NCI-H146 (cell line): ENCODE measurements at places on chromosomes 12 and 14.

- DNase-seq: no peak
Observed at GRCh38 chr14:30585204-30585603, 26.2 kb downstream of the G2E3 start.

GRCh38 chr12:81208187-81208911, 130.5 kb downstream of the ACSS3 start:
- peak; percentile 76 for DNase-seq

- DNase-seq: no peak
Observed at GRCh38 chr12:172732-173161, 41.2 kb downstream of the SLC6A12 start.

DNA sequence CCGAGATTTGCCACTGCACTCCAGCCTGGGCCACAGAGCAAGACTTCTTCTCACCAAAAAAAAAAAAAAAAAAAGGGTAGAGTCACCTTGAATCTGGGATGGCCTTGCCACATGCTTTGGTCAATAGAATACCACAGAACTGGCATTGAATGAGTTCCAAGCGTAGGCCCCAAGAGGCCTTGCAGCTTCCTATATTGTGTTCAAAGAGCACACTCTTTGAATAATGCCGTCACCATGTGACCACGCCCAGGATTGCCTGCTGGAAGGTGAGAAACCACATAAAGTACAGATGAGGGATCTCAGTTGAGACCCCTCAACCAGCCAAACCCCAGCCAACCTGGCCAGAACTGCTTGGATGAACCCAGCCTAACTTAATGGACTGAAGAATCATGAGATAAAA, 239.2 kb upstream of the AMIGO2 start:
- DNase-seq: no peak

DNA sequence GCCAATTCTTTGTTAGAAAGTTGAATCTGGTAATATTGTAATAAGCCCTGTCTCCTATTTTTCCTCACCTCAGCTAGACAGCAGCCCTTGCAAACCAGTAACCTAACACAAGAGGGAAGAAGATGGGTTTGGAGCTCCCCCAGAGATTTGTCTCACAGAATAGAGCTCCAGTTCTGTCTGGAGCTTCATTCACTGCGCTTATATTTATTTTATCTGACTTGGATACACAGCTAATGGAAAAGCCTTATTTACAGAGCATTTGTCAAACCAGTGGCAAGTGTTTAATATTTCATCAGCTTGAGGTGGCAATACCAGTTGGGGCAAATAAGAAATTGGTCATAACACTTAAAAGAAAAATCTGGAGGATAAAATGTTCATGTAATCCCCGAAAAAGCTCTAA, 1094.0 kb downstream of the FSCB start:
- DNase-seq: no peak

DNA sequence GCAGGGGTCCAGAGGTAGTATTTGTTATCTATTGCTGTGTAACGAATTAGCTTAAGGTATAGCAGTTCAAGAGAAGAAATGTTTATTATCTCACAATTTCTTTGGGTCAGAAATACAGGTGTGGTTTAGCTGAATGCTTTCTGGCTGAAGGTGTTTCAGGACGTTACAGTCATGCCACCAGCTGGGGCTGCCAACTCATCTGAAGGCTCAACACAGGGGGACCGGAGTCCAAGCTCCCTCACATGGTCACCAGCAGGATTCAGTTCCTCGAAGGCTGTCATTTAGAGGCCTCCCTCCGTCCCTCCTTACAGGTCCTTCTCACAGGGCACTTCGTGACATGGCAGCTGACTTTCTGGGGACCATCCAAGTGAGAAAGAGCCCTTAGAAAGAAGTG, 37.5 kb upstream of the SINHCAF start:
- DNase-seq: no peak

GRCh38 chr12:68303850-68304249, 28.3 kb downstream of the MDM1 start:
- no peak for DNase-seq

DNA sequence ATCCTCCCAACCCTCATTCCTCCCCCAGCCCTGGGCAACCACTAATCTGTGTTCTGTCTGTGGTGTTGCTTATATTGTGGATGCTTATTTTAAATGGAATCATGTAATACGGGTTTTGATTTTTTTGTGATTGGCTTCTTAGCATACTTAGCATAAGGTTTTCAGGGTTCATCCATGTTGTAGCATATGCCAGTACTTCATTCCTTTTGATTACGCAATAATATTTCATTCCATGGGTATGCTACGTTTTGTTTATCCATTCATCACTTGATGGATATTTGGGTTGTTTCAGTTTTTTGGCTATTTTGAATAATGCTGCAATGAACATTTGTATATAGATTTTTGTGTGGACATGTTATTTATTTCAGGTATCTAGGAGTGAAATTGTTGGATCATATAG, 82.9 kb downstream of the TSPAN9 start:
- DNase-seq: no peak

DNA sequence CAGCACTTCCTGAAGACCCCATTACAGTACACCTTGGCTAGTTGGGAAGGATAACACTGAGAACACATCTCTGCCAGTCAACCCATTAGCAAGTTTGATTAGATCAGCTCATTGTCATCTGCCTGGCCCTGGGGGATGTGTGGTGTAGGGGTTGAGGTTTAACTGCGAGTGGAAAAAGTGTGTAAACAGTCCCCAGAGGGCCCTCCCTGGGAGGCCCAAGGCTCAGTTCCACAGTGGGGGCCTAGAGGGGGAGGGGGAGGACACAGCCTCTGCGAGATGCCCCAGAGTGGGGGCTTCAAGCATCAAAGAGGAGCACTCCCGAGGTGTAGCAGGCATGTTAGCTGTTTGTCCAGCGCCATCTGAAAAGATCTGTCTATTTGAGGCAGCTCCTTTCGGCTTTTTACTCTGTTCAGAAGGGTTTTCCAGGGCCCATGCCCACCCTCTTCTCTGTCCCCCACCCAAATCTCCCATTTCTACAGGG, 344 bp downstream of the LPAR5 start:
- DNase-seq: peak; percentile 28

GRCh38 chr14:21989090-21989489, 315.5 kb upstream of the OR4E1 start:
- no peak for DNase-seq

- no peak for DNase-seq
Observed at GRCh38 chr12:102388469-102388868, 91.9 kb downstream of the IGF1 start.

GRCh38 chr12:13101821-13102375, 1.6 kb downstream of the GSG1 start:
- DNase-seq: no peak

DNA sequence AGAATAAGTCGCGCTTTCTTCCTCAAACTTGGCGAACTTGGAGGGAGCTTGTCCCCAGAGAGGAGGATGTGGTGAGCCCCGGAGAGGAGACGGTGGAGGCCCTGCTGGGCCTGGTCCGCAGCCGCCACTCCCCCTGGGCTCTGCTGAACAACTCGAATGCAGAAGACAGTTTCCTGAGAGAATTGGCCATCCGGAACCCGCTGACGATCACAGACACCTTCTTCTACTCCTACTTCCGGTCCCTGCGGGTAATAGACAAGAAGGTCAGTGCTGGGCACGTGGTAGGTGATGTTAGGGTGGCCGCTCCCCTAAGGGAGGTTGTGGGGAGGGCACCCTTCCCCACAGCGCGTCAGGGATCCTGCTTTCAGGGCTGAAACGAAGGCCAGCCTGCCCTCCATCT, 1.6 kb downstream of the LRRC43 start:
- no peak for DNase-seq

DNA sequence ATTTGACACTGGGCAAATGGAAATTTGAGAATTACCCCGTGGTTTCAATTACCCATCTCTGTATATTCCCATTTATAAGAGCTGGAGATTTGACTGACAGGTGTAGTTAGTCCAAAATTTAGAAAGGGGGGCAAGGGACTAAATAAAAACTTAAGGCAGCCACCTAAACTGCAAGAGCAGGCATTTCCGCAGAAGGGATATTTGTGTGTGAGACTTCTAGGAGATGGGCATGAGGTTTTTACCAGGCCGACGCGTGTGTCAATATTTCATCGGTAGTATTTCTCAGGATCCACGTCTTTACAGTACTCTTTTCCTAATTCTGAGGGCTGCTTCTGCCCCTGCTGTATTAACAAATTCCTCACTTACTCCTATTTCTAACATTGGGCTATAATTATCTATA, 1.4 kb downstream of the FAR2 start:
- no peak for DNase-seq

GRCh38 chr12:94260717-94261116, 112.3 kb downstream of the PLXNC1 start:
- DNase-seq: no peak

DNA sequence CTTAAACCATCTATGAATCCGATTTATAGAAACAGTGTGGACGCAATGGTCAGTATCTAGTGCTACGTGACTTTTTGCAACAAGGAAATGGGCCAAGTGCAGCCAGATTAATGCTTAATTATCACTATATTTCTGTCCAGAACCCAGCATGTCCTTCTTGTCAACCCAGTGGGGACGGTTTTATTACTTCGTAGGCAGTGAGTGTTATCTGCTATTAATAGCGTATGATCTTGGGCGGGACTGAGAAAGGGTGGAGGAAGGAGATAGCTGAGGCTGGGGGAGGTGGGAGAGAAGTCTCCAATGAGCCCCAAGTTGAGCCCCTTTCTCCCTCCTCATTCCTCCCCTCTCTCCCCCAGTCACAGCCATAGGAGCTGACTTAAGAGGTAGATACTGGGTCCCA, 59.7 kb upstream of the FAM222A start:
- DNase-seq: no peak

DNA sequence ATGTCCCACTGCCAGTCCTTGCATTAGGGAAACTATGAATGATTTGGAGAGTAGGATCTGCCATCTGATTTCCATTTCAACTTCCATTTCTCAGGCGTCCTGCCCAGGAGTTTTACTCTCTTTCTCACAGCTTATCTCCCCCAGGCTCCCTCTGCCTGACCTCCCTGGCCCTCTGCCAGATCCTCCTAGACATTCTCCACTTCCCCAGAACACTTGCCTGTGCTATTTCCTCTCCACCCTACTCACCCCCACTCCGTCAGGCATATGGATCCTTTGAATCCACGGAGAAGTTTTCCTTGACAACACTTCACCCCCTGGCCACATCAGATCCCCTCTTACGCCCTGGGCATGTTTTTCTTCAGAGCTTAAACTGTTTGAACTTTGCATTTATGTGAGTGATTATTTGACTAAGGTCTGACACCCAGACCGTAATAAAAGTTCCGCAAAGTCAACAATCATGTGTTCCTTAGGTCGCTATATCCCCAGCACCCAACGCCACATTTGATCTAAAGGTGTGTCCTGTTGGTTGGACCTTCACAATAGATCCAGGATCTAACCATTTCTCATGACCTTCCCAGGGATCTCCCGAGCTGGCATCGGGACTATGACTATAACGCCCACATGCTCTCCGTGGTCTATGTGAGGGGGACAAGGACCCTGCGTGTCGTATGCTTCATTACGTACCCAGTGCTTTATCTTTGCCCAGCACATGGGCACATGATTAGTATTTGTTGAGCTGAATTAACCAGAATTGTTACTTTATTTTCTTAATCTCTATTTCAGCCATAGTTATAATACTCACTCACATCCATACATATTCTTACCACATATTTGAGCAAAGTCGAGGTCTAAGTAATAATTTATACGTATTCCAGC, 255.8 kb upstream of the FOXN3 start:
- DNase-seq: no peak

DNA sequence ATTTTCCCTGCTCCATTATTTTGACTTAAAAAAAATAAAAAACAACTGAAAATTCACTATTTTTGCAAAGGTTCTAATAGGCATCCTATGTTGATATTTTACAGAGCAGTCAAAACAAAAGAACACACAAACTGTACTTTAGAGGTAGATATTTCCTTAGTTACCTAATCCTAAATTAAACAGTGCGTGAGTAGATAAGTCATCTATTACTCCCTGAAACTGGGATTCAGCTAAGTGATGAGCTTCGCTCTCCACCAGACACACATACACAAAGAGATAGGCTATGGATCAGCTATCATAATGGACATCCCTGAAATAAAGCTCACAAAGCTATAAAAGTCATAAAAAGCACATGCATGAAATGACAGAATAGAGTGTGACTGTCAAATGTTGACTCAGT, 398.7 kb downstream of the SOX5 start:
- no peak for DNase-seq

GRCh38 chr14:94770251-94770749, 387 bp upstream of the GSC start:
- no peak for DNase-seq

- DNase-seq: no peak
Observed at GRCh38 chr12:61694214-61694613, 566.0 kb upstream of the USP15 start.

DNA sequence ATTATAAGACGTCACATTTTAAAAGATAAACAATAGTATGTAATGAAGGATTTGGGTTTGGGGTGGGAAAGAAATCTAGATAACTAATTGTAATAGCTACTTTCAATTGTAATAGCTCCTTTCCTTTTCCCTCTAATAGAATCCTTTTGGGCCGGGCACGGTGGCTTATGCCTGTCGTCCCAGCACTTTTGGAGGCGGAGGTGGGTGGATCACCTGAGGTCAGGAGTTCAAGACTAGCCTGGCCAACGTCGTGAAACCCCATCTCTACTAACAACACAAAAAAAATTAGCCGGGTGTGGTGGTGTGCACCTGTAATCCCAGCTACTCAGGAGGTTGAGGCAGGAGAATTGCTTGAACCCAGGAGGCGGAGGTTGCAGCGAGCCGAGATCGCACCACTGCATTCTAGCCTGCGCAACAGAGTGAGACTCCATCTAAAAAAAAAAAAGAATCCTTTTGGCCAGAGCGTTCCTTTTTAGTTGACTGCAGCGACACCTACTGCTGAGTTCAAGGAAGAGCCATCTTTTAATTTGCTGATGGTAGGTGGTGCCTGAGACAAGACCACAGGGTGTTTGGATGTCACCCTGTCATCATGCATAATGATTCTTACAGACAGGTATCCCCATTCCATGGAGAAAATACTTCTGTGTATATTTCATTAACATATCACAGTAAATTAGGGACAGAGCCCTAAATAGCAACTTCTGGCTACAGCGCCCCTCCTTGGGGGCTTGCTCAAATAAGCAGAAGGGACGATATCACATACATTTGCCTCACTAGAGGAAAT, 79.5 kb downstream of the ARMH4 start:
- peak; percentile 30 for DNase-seq

DNA sequence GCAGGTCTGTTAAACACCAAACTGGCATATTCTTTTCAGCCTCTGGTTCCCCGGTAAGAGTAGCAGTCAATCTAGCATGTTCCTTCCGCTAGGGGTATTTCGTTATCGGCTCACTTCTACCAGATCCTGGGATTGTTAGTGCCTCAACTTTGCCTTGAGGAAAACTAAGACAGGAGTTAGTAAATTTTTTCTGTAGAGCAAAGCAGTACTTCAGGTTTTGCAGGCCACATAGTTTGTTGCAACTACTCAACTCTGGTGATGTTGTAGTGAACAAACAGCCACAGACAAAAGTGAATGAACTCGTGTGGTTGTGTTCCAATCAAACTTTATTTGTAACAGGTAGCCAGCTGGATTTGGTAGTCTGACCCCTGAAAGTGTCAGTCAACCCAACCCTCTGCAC, 6.3 kb upstream of the CDH24 start:
- DNase-seq: no peak

- DNase-seq: peak; percentile 88
Observed at GRCh38 chr12:6607751-6608591, 792 bp upstream of the CHD4 start.

GRCh38 chr12:58253663-58254062, 312.3 kb downstream of the ATP23 start:
- no peak for DNase-seq
